ENCODE measurements at places on chromosomes 5 and 9. TPM values are rescaled to one million over a fixed set of nuclear protein-coding genes. Genes with fewer than 3 reads are reported as not detected.

DNA sequence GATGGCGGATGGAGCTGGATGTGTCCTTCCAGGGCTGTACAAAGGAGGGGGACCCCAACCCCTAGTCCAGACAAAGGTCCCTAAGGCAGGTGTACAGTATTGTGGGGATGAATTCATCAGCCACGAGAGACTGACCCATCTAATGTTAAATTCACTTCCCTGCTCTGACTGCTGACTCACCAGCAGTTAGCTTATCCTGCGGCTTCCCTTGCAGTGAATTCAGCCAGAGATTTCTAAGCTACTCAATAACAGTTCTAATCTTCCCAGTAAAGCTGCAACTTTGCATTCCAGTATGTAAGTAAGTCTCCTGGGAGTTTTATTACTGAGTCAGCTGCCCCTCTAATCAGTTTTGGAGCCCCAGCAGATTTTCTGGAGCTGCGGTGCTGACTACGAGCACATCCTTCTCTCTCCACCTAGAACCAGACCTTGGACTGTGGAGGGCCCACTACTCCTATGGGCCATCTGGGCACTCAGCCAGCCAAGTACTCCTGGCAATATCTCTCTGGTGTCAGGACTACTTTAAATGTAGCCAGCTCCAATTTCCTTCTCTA is 16.1 kb downstream of the B4GALT1 start:
- H3K4me3 ChIP-seq, result no peak overlapping the region
- no peak for DNase-seq
- H3K4me1 ChIP-seq, result peaks cover 84% of the 10 kb centered on the region
- H3K27me3 ChIP-seq, result no peaks in the 10 kb centered on the region
- H3K36me3 ChIP-seq, result peaks cover 3% of the 10 kb centered on the region
- H3K27ac ChIP-seq, result no peak overlapping the region

- H3K36me3 ChIP-seq, result no peaks in the 10 kb centered on the region
- DNase-seq, result no peak
- H3K27ac ChIP-seq, result no peak overlapping the region
- no peaks in the 10 kb centered on the region for H3K4me1 ChIP-seq
- H3K4me3 ChIP-seq, result no peak overlapping the region
Observed at GRCh38 chr9:36828611-36829013, 205.5 kb downstream of the PAX5 start.

DNA sequence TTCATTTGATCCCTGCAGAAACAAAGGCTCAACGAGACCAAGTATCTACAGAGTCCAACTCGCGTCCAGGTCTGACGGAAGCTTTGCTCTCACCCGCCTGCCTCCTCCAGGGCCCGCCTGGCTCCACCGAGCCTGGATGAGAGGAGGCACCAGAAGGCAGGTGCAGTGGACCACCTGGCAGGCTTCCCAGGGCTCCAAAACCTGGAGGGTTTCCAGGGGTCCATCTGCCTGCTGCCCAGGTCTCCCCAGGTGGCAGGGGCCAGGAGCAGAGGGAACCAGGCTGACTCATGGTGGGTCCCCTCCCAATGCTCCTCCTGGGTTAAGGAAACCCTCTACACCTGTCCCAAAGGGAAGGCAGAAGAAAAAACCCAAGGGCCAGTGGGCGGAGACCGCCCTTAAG is 59.5 kb downstream of the VAV2 start:
- no peak overlapping the region for H3K4me3 ChIP-seq
- DNase-seq, result no peak
- no peaks in the 10 kb centered on the region for H3K4me1 ChIP-seq
- H3K27ac ChIP-seq, result no peak overlapping the region
- no peaks in the 10 kb centered on the region for H3K27me3 ChIP-seq

- no peak overlapping the region for H3K4me3 ChIP-seq
- no peaks in the 10 kb centered on the region for H3K36me3 ChIP-seq
- H3K4me1 ChIP-seq, result no peaks in the 10 kb centered on the region
Observed at GRCh38 chr5:62931153-62931950, 352.7 kb downstream of the LRRC70 start.

SPINK4 gene
- total RNA-seq, result not detected

PRRT1B gene
- total RNA-seq, result not detected

GNPDA1 gene
- total RNA-seq, result 250 TPM

DNA sequence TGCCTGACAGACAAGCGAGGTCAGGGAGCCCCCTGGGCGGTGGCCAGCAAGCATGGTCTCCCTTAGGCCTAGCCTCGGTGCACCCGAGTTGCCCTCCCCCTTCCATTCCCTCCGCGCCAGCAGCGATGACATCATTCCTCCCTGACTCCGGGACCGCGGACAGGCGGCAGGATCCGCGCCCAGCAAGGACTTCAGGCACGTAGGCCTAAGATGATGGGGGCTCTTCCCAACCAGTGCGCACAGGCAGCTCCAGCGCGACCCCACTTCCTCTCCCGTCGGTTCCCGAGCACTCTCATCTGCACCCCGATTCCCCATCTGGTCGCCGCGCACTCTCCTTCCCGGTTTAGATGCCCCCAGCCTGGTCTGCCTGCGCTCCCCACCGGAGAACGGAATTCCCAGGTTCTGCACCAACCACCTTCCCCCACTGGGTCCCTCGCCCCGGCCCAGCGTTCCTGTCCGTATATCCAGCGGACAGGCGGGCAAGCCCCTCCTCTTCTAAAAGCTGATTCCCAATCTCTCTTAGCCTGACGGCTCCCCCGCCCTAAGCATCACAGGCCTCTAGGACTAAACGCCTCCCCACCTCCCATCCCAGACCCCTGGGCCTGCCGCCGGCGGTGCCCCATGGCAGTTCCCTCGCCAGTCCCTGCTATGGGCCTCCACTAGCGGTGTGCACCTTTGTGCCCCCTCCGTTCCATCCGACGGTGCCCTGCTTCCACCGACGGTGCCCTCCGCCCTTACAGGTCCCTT is 931 bp downstream of the FAM219A start:
- no peaks in the 10 kb centered on the region for H3K36me3 ChIP-seq
- H3K4me1 ChIP-seq, result peaks cover 40% of the 10 kb centered on the region
- peaks cover 1% of the 10 kb centered on the region for H3K27me3 ChIP-seq

PPP1R26 gene
- total RNA-seq, result 0.32 TPM

DNA sequence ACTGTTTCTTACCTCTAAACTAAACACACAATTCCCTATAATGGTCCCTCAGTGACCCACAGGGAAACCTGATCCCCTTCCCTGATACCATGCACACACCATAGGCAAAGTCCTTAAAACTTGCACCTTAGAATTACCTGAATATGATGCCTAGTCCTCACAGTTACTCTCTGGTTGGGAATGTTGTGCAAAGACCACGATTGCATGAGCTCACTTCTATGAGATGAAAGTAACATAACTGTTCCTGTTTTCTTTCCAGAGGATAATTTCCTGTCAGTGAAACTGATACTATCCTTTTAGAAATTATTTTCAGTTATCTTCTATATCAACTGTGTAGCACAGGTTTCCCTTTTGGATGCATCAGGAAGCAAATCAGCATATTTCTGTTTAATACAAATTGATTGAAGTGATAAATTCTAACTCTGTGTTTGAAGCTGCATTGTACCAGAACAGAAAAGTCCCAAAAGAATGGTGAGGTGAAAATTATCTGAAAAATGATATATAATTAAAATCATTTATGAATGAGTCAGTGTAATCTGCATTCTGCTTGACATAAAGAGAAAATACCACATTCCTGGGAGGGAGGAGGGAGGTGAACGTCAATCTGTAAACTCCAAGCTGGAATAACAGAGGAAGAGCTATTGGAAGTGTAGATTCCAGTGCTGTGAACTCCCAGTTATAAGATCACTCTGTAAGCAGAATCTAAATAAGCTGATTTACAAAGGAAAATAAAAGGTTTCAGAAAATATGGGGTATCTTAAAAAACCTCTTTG is 51.2 kb upstream of the TNFAIP8 start:
- H3K27me3 ChIP-seq, result no peaks in the 10 kb centered on the region
- peaks cover 19% of the 10 kb centered on the region for H3K36me3 ChIP-seq

EIF4EBP3 gene
- total RNA-seq, result 28.5 TPM

- H3K27ac ChIP-seq, result no peak overlapping the region
- no peaks in the 10 kb centered on the region for H3K4me1 ChIP-seq
- no peak overlapping the region for H3K4me3 ChIP-seq
- H3K36me3 ChIP-seq, result no peaks in the 10 kb centered on the region
Observed at GRCh38 chr9:117080765-117081390, 334.0 kb downstream of the ASTN2 start.

SHC3 gene
- not detected for total RNA-seq

DNA sequence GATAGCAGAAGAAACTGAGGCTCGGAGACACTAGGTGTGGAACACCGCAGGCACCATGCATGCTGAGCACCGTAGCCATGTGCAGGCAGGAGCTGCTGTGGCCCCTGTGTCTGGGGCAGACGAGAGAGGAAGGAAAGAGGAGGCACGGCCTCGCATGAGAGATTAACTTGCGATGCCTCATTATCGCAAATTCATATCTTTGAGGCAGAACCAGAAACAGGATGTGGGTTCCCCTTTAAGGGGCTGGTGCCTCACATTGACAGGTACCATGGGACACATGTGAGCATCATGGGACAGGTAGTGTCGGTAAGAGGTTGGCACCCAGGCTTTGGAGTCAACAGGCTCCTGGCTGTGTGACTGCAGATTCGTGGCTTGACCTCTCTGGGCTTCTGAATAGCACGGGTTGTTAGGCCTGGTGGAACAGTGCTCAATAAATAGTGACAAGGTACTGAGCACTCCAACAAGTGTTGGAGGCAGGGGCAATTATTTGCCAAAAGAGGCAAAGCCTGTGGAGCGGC is 40.8 kb downstream of the NAIF1 start:
- peak overlapping the region; percentile 80 for H3K4me3 ChIP-seq
- DNase-seq, result peak; percentile 94
- no peaks in the 10 kb centered on the region for H3K36me3 ChIP-seq
- no peaks in the 10 kb centered on the region for H3K27me3 ChIP-seq
- peaks cover 89% of the 10 kb centered on the region for H3K4me1 ChIP-seq
- H3K27ac ChIP-seq, result peak overlapping the region; percentile 98

LCN10 gene
- 0.83 TPM for total RNA-seq

GRCh38 chr9:114987116-114987515 is 56.7 kb upstream of the TNFSF8 start:
- no peaks in the 10 kb centered on the region for H3K36me3 ChIP-seq
- peaks cover 47% of the 10 kb centered on the region for H3K4me1 ChIP-seq
- H3K4me3 ChIP-seq, result no peak overlapping the region
- no peak for DNase-seq
- H3K27me3 ChIP-seq, result no peaks in the 10 kb centered on the region

IL4 gene
- total RNA-seq, result not detected

DNA sequence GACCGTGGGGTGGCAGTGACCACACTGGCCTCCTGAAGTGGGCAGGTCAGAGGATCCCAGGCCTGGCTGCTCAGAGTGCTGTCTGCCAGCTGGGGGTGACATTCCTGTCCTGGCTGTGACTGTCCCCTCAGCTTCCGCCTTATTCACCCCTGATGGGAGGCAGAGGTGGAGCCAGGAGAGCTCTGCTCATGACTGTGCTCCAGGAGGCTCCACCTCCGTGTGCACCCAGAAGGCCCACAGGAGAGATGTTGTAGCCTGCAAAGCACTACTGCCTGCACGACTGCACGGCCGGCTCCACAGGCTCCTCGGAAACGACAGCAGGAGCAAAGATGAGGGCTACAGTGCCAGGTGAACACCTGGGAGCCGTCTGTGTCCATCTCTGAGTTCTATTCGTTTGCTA is 60.9 kb downstream of the ROPN1L start:
- no peaks in the 10 kb centered on the region for H3K4me1 ChIP-seq
- H3K27me3 ChIP-seq, result no peaks in the 10 kb centered on the region
- DNase-seq, result no peak
- H3K36me3 ChIP-seq, result no peaks in the 10 kb centered on the region
- H3K27ac ChIP-seq, result no peak overlapping the region

PCDHA10 gene
- not detected for total RNA-seq

CERCAM gene
- total RNA-seq, result 0.57 TPM

C9orf85 gene
- total RNA-seq, result 6.2 TPM

PAPPA gene
- total RNA-seq, result not detected

- H3K4me1 ChIP-seq, result peaks cover 20% of the 10 kb centered on the region
- no peak for DNase-seq
- no peaks in the 10 kb centered on the region for H3K36me3 ChIP-seq
- H3K27ac ChIP-seq, result no peak overlapping the region
- H3K27me3 ChIP-seq, result no peaks in the 10 kb centered on the region
Observed at GRCh38 chr5:56356836-56357160, 123.7 kb upstream of the ANKRD55 start.

OCLN gene
- total RNA-seq, result 0.62 TPM

GRCh38 chr5:43335681-43336080 is 22.5 kb upstream of the HMGCS1 start:
- peaks cover 13% of the 10 kb centered on the region for H3K36me3 ChIP-seq
- H3K4me1 ChIP-seq, result peaks cover 12% of the 10 kb centered on the region
- no peak overlapping the region for H3K4me3 ChIP-seq
- DNase-seq, result no peak
- peaks cover 16% of the 10 kb centered on the region for H3K27me3 ChIP-seq

- H3K27me3 ChIP-seq, result no peaks in the 10 kb centered on the region
- H3K36me3 ChIP-seq, result no peaks in the 10 kb centered on the region
- H3K4me3 ChIP-seq, result no peak overlapping the region
- DNase-seq, result no peak
- no peak overlapping the region for H3K27ac ChIP-seq
Observed at GRCh38 chr9:28056466-28056865, 483.2 kb upstream of the C9orf72 start.

DNA sequence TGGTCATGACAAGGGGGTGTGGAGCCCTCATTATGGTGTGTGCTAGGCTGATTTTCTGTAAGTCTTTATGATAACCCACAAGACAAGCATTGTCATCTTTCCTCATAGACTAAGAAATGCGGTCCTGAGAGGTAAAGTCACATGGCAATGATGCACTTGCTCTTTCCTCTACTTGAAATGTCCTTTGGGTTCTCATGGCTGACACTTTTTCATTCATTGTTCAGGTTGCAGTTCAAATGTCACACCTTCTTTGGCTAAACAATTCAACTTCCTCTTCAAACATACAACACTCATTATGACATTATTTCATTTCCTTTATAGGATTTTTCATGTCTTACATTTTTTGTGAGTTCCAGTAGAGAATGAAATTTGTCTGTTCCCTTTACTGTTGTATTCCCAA is 323.6 kb upstream of the PRR16 start:
- H3K27me3 ChIP-seq, result no peaks in the 10 kb centered on the region
- no peaks in the 10 kb centered on the region for H3K36me3 ChIP-seq
- H3K4me1 ChIP-seq, result no peaks in the 10 kb centered on the region
- H3K4me3 ChIP-seq, result no peak overlapping the region
- no peak overlapping the region for H3K27ac ChIP-seq
- no peak for DNase-seq

- H3K27me3 ChIP-seq, result peaks cover 19% of the 10 kb centered on the region
- no peak overlapping the region for H3K27ac ChIP-seq
- H3K4me1 ChIP-seq, result peaks cover 6% of the 10 kb centered on the region
Observed at GRCh38 chr9:109478051-109478563, 20.0 kb downstream of the PTPN3 start.

JAK2 gene
- total RNA-seq, result 51.0 TPM

ACER2 gene
- 2.0 TPM for total RNA-seq

STPG3 gene
- not detected for total RNA-seq
